ENCODE measurements at places on chromosomes 7 and 10. TPM values are rescaled to one million over a fixed set of nuclear protein-coding genes. Genes with fewer than 3 reads are reported as not detected.

Gene FKBP6
- polyA plus RNA-seq, result 0.42 TPM

Gene GRID1
- polyA plus RNA-seq, result 2.1 TPM

Gene OR2A7
- polyA plus RNA-seq, result 7.8 TPM

Gene HIPK2
- polyA plus RNA-seq, result 98.6 TPM

Gene VGF
- polyA plus RNA-seq, result 0.29 TPM

Gene ZNF736
- polyA plus RNA-seq, result 17.8 TPM

Gene ATRNL1
- 21.9 TPM for polyA plus RNA-seq

Gene GJD4
- polyA plus RNA-seq, result 0.08 TPM

Gene SYT15B
- 0.83 TPM for polyA plus RNA-seq

Gene AVPI1
- polyA plus RNA-seq, result 6.6 TPM

Data from right renal pelvis (tissue), 4 donors.